Transverse colon (tissue), 4 donors: ENCODE measurements at places on chromosomes 12 and 14.
A peak's percentile ranks its signal among the peaks of the same experiment; 100 is the strongest.

- H3K36me3 ChIP-seq = no peaks in the 10 kb centered on the region
- no peak for DNase-seq
- H3K27ac ChIP-seq = no peak overlapping the region
- H3K4me1 ChIP-seq = peaks cover 49% of the 10 kb centered on the region
- no peak overlapping the region for H3K4me3 ChIP-seq
These were observed 12.6 kb downstream of the TRIM9 start for GRCh38 chr14:51082349-51082748.

DNA sequence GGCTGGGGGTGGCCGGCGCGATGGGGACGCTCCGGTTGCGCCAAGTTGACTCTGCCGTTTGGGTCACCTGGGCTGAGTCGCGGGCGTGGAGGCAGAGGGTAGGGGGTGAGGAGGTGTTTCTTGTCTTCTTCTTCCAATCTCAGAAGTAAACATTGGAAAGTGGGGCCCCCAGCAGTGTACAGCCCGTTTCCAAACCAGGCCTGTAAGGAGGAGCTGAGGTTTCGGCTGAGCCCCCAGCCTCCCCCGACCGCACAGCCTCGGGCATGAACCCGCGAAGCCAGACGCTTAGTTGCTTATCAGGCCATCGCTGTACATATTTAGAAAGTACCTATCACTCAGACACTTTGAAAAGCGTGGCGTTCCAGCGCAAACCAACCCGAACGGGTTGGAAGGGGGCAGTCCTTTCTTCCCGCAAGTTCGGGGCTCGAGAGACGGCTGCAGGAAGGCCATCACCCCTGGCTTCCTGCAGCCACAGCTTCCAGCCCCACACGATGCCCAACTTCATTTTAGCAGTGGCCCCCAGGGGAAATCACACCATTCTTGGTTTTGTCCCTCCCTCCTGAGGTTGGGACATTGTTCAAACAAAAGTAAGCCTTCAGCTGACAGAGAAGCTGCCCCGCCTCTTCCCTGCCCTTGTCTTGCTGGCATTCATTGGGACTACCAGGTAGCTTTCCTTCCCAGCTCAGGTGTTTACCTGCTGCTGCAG, 164.1 kb downstream of the ZFP36L1 start:
- H3K4me3 ChIP-seq = peak overlapping the region; percentile 35
- DNase-seq = peak; percentile 60
- no peaks in the 10 kb centered on the region for H3K27me3 ChIP-seq
- no peaks in the 10 kb centered on the region for H3K36me3 ChIP-seq

GRCh38 chr12:127479256-127479655, 787.7 kb upstream of the TMEM132C start:
- no peak overlapping the region for H3K4me3 ChIP-seq
- H3K36me3 ChIP-seq = no peaks in the 10 kb centered on the region
- H3K27ac ChIP-seq = no peak overlapping the region
- no peaks in the 10 kb centered on the region for H3K27me3 ChIP-seq
- no peak for DNase-seq
- H3K4me1 ChIP-seq = no peaks in the 10 kb centered on the region

- no peak overlapping the region for H3K4me3 ChIP-seq
- no peaks in the 10 kb centered on the region for H3K36me3 ChIP-seq
- H3K4me1 ChIP-seq = no peaks in the 10 kb centered on the region
- no peak overlapping the region for H3K27ac ChIP-seq
These were observed 17.7 kb upstream of the TUNAR start for GRCh38 chr14:95858893-95859292.

GRCh38 chr14:33584697-33585096, 366.2 kb downstream of the EGLN3 start:
- H3K27ac ChIP-seq = no peak overlapping the region
- no peak overlapping the region for H3K4me3 ChIP-seq
- H3K4me1 ChIP-seq = peaks cover 11% of the 10 kb centered on the region
- no peak for DNase-seq

GRCh38 chr12:76032043-76032981, 736 bp upstream of the PHLDA1 start:
- H3K4me3 ChIP-seq = peak overlapping the region; percentile 55
- peaks cover 46% of the 10 kb centered on the region for H3K4me1 ChIP-seq
- H3K27me3 ChIP-seq = peaks cover 14% of the 10 kb centered on the region
- peak overlapping the region; percentile 92 for H3K27ac ChIP-seq

DNA sequence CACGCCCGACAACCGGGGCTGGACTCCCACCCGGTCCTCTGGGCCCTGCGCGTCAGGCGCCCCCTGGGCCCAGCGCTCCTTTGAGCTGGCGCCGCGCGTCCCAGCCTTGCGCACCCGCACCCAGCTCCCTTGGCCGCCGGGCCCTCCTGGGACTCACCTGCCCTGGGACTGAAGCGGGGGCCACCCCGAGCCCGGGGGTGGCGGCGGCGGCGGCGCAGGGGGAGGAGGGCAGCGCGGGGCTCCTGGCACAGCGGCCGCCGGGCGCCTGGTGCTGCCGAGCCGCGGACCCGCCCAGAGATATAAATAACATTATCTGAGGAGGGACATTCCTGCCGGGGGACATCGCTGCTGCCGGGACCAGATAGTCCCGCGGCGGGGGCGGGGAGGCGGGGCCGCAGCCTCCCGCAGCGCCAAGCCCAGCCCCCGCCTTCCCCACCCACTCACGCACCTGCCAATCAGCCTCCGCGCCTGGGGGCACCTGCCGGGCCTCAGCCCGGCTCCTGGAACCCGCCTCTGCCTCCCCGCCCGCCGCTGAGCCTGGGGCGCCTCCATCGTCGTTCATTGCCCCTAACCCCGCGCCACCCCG, at the start of gene SPTB:
TSS of gene SPTB (minus strand) at position 273 of the 586 bp plus-strand sequence. CDS start 56,813 bp downstream, outside the sequence.
- H3K4me3 ChIP-seq = peak within 1 kb of the TSS; percentile 51
- peaks cover 20% of the 10 kb centered on the region for H3K4me1 ChIP-seq
- DNase-seq = peak; percentile 58
- peak within 1 kb of the TSS; percentile 6 for H3K27ac ChIP-seq
- H3K36me3 ChIP-seq = no peaks in the 10 kb centered on the region

GRCh38 chr12:103832048-103832997, 8.7 kb downstream of the NT5DC3 start:
- H3K36me3 ChIP-seq = no peaks in the 10 kb centered on the region
- H3K27me3 ChIP-seq = no peaks in the 10 kb centered on the region
- DNase-seq = no peak
- no peaks in the 10 kb centered on the region for H3K4me1 ChIP-seq
- H3K4me3 ChIP-seq = no peak overlapping the region
